ENCODE measurements at places on chromosomes 11 and 22.
A peak's percentile ranks its signal among the peaks of the same experiment; 100 is the strongest.

- DNase-seq: no peak
These were observed 7.4 kb upstream of the SOX6 start for GRCh38 chr11:16363706-16364105.

DNA sequence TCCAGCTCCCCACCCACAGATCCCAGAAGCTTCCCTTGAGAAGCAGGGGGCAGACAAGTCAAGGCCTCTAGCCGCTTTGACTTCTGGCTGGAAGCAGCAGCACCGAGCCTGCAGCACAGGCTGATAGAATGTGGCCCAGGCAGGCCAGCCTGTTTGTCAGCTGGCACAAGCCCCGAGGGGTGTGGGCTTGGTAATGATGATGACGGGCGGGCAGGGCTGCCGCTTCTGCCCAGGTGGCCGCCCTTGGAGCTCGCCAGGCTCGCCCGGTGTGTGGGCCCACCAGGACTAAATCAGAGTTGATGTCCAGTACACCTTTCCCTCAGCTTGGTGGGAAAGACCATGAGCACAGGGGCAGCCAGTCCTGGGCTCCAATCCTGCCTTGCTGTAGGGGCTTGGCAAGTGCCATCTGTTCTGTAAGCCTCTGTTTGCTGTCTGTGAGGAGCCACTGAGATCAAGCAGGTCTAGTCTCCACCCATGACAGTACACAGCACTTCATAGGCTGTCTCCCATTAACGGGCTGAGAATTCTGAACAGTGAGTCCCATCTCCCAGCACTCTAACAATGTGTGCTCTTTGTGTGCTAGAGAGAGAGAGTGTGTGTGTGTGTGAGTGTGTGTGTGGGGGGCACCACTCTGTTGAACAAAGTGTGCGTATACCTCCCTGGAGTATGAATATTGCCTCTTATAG is 26.8 kb downstream of the MICAL2 start:
- DNase-seq: no peak

GRCh38 chr11:293852-294661 is 5.1 kb downstream of the PGGHG start:
- no peak for DNase-seq

DNA sequence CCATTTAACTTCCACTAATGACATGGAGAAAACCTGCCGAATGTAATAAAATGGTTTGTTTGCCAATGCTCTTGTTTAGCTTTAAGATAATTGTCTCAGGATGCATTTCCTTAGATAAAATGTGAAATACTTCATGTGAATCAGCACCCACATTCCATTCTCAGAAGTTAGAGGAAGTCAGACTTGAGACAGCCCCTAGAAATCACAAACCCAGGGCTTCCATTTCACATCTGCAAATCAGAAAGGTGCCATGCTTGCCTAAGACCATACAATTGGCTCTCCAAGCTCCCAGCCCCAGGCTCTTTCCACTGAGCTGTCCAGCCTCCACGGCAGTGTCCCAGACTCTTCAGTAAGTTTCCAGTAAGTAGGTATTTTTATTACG is 35.6 kb upstream of the ADORA2A start:
- DNase-seq: no peak

DNA sequence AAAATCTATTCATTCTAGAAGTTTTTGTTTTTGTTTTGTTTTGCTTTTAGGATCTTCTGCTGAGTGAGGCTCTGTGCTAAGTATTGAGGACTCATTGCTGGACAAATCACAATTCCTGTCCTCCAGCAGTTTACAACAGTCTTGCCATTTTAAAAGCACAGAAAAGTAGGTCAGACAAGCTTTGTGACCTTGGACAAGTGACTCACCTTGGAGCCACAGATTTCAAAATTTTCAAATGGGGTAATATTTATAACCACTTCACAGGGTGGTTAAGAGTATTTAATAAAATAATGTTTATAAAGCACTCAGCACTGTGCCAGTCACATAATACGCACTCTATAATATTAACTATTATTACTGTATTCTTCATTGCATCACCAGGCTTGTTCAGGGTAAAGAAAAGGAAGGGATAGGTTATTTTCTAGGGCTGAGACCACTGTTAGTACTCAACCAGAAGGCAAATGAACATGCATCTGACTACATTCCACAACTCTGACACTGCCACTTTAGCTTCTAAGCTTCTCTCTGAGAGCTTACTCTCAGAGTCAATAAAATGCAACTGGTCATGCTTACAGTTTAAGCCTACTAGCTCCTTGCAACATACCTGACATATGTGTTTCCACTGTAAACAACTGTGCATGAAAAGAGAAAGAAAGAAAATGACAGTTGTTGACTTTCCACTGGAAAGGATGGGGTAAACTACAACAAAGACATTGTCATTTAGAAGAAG is 63.2 kb upstream of the FIBIN start:
- no peak for DNase-seq

DNA sequence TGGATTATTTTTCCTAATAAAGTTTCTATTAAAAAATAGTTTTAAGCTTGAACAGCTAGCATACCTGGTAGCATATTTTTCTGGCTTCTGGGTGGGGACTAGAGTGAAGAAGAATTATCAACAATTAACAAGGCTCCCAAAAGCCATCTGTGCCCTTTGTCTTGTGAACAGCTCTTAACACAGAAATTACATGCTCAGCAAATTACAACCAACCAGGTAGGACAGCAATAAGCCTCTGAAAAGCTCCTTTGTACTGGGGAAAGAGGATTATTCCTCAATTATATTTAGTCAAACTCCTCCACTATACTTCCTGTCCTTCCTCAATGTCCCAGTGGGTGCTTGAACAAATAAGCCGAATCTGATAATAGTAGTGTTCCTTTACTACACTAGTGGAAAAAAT is 162.8 kb downstream of the RAB38 start:
- DNase-seq: peak; percentile 53

DNA sequence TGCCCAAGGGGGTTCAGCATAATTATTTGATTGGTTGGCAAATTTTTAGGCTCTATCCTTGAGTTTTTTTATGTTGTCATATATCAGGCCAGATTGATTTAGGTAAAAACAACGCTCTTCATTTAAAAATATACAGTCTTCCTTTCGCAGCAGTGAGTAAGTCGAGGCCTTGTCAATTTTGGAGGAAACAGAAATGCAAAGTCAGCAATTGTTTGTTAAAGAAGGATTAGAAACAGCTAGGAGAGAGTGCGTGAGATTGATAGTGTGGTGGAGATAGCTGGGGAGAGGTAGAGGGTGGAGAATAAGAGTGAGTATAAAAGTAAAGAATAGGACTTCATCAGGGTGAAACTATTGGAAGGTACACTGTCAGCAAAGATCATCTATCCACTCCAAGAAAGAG is 830.8 kb downstream of the LUZP2 start:
- DNase-seq: no peak

- DNase-seq: no peak
These were observed 132.6 kb upstream of the HSD17B12 start for GRCh38 chr11:43547889-43548381.

DNA sequence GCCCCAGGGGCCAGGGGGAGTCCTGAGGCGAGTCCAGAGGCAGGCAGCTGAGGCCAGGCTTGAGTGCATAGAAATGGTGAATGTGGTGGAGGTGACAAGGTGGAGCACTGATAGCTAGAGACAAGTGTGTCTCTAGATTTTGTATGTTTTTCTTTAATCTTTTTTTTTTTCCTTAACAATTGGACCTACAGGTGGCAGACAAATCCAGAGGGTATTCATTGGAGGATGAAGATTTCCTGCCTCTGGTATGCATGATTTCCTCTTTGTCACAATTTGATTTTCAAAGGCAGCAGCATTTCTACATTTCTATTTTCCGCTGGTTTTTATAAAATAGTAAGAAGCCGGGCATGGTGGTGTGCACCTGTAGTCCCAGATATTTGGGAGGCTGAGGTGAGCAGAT is 47.7 kb upstream of the DKK3 start:
- no peak for DNase-seq

GRCh38 chr22:36192542-36192941 is 9.1 kb downstream of the APOL4 start:
- DNase-seq: no peak

DNA sequence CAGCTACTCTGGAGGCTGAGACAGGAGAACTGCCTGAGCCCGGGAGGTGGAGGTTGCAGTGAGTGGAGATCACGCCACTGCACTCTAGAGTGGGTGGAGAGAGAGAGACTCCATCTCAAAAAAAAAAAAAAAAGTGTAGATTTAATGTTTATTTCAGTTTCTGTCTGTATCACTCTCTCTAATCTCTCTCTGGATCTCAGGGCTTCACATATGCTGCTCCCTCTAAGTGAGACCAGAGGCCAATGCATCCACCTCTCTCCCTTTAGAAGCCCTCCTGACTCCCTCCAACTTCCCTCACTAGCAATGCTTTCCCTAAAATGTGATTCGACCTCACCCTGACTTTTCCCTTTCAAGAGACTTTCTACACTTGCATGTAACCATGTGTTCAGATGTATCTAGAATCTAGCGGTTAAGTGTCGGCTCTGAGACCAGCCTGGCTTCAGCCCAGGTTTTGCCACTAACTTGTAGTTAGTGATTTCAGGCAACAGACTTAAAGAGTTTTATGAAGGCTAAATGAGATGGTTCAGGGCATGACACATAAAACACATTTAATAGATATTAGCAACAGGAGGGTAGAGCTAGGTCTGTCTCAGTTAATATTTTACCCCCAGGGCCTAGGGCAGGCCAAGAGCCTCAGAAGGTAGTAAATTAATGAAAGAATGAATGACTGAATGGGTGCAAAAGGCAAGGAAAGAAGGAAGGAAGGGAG is 364.3 kb downstream of the LARGE1 start:
- no peak for DNase-seq

- no peak for DNase-seq
These were observed 139.3 kb upstream of the LDLRAD3 start for GRCh38 chr11:35804451-35805040.

- no peak for DNase-seq
These were observed 14.7 kb downstream of the MPEG1 start for GRCh38 chr11:59197991-59198390.

- no peak for DNase-seq
These were observed 27.7 kb upstream of the CHKA start for GRCh38 chr11:68148879-68149278.

DNA sequence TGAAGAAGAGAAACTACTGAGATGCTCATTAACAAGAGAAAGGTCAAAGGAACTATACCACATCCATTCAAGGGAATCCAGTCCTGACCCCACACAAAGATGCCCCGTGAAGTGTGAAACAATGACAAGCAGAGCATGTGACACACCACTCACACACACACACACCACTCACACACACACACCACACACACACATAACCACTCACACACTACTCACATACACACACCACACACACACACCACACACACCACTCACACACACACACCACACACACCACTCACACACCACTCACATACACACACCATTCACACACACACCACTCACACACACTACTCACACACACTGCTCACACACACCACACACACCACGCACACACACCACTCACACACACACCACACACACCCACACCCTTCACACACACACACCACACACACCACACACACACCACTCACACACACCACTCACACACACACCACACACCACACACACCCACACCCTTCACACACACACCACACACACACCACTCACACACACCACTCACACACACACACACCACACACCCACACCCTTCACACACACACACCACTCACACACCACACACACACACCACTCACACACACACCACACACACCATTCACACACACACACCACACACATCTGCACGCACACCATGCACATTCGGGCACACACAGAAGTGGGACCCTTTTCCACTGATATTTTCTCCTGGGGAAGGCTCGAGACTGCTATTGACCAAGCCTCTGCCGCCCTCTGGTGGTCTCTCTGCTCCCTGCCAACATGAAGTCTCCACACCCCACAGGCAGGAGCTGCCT is 32.0 kb upstream of the COMT start:
- DNase-seq: no peak

GRCh38 chr11:5291207-5291838 is 10.4 kb downstream of the OR51B4 start:
- no peak for DNase-seq

DNA sequence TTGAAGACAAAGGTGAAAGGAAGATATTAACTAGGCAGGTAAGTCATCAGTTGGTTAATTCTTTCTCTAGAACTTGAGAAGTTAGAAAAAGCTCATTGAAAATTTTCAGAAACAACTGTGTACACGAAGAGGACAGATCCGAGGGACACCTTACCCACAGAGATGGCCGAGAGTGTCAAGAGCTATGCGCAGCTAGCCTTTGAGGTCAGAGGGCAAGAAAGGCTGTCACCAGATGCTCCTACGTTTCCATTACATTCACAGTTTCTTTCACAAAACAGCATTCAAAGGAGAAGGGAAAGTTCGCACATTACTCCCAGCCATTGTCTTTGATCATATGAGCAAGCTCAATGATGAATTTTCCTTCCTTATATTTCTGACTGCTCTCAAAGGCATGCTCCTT is 34.8 kb downstream of the YPEL1 start:
- DNase-seq: no peak

DNA sequence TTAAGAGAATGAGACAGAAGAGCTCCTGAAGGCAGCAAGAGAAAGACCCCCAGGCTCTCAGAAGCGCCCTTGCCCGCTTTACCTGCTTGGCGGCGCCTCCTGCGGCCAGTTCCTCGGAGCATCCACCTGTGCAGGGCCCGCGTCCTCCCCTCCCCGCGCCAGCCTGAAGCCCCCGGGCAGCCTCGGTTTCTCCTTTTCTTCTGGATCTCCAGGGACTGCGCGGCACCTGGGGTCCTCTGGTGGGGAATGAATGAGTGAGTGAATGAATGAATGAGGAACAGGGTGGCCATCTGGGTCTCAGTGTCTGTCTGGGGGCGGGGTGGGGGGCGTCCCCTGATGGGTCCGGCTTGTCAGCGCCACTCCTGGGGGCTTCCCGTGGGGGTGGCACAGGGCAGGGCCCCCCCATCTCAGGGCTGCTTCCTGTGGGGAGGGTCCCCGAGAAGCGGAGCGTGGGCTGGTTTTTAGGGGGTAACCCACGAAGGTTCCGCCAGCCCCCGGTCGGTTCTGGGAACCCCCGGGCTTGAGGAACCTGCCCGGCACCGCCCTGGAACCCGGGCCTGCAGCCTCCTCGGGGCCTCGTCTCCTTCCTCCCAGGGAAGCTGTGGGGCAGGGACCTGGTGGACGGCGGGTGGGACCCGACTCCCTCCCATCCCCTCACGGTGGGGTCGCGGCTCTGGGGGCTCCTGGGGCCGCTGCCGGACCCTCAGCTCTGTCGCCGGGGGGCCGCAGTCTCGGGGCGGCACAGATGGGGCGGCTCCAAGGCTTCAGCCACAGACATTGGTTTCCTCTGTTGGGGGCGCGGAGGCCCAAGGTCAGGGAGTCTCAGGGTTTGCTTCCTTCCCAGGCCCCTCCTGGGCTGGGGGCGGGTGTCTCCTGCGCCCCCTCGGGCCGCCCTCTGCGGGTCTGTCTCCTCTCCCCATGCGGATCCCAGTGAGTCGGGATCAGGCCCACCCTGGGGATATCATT is 8.3 kb upstream of the KRTAP5-7 start:
- no peak for DNase-seq

Measured in NCI-H1417 treated with DMSO at 0.1 percent for 48 hours (cell line).